ENCODE measurements at places on chromosomes 5 and 9.

GRCh38 chr5:160657622-160658458 lies 194.2 kb downstream of the ATP10B start:
- no peak for DNase-seq

- DNase-seq = peak; percentile 66
These were observed 25.0 kb upstream of the SPTLC1 start for GRCh38 chr9:92140074-92140753.

- no peak for DNase-seq
These were observed 294.0 kb upstream of the SMARCA2 start for GRCh38 chr9:1721196-1721595.

GRCh38 chr5:108911055-108911454 lies 163.4 kb downstream of the FER start:
- DNase-seq = no peak

- DNase-seq = peak; percentile 74
These were observed 355.3 kb downstream of the PRELID2 start for GRCh38 chr5:145479857-145480256.

DNA sequence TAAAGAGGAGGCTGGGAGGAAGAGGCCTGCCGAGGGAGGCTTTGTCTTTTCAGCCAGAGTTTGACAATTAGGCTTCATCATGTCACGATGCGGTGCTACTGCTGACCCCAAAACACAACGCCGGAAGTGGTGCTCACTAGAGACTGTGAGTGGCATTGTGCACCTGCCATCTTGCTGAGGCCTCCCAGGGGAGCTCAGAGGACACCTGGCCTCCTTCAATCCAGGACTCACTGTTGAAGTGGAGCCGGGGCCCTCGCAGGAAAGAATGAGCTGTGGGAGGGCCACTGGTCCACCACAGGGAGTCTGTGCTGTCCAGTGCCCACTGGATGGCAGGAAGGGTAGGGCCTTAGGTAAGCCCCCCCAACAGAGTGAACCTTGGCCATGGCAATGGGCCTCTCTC lies 12.7 kb upstream of the SLC25A48 start:
- no peak for DNase-seq

- peak; percentile 65 for DNase-seq
These were observed 30.1 kb downstream of the ZNF462 start for GRCh38 chr9:106893088-106893487.

DNA sequence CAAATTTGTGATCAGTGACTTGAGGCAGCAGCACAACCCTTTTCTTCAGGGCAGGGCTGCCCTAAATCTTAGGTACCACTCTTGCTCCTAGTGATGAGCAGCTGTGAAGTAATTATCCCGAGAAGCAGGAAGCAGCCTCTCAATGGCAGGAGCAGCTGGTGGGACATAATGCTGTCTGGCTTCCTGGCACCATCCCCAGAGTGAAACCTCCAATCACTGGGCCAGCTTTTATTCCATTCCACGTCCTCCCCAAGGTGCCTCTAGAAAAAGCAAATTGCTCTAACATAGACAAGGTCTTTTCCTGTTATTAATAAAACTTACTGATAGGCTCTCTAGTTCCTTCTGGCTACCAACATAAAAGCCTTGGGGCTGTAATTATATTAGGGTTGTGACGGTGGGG lies 154.0 kb downstream of the FRMD3 start:
- DNase-seq = no peak

DNA sequence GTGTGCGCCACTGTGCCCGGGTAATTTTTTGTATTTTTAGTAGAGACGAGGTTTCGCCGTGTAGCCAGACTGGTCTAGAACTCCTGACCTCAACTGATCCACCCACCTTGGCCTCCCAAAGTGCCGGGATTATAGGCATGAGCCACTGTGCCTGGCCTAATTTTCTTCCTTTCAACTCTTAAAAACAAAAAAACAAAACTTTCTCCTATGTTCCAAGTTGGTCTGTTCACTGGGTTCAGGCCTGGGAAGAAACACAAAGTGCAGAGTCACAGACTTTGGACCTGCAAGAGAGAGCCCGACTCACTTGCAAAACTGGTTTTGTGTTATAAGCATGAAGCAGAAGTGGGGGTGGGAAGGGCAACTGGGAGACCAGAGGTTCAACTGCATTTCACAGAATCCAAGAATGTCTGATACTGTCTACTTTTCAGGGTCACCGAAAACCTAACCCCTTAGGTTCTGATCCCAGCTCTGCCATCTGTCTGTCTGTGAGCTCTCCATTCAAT lies 5.2 kb upstream of the HDHD3 start:
- DNase-seq = no peak

DNA sequence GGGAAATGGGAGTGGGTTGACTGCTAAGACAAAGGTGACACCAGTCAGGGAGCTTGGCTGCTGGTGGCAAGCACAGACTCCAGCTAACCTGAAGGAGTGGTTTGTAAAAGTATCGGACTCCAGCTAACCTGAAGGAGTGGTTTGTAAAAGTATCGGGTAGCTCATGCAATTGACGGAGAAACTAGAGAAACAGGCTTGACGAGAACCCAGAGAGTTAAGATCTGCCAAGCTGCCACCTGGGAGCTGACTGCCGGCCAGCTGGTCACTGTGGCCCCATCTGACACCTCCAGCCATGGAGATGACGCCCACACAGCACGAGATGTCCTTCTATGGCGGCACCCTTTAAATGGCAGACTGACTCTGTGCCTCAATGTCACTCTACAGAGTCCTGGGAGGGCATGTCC lies 28.3 kb upstream of the CRB2 start:
- no peak for DNase-seq

GRCh38 chr5:95948631-95949030 lies 13.0 kb downstream of the ELL2 start:
- DNase-seq = no peak

All from iris pigment epithelial cell (primary cell).